Glutamatergic neuron (in vitro differentiated cells): ENCODE measurements at places on chromosomes 13 and 19. TPM values are rescaled to one million over a fixed set of nuclear protein-coding genes. Genes with fewer than 3 reads are reported as not detected.
A peak's percentile ranks its signal among the peaks of the same experiment; 100 is the strongest.

DNA sequence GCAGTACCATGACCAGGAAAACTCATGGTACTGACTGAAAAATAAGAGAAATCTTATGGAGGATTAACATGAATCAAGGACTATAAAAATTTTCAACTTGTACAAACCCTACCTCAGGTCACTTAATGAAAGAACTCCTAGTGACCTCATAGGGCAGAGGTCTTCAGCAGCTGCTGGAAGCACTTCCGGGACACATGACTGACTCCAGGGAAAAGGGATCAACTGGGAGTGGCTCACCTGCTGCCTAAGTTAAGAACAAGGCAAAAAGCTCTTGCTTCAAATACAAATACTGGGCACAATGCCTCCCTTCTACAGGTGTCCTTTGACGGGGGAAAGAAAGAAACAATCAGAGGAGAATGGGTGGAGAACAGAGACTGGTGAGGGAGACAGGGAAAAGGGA, 18.6 kb downstream of the DOCK9 start:
- no peak for DNase-seq
- H3K27ac ChIP-seq: peak overlapping the region; percentile 35
- H3K4me3 ChIP-seq: no peak overlapping the region
- peaks cover 4% of the 10 kb centered on the region for H3K27me3 ChIP-seq
- H3K4me1 ChIP-seq: peaks cover 5% of the 10 kb centered on the region

GRCh38 chr19:18980432-18981020, 39.5 kb upstream of the HOMER3 start:
- no peak overlapping the region for H3K4me3 ChIP-seq
- H3K27me3 ChIP-seq: peaks cover 3% of the 10 kb centered on the region
- no peaks in the 10 kb centered on the region for H3K4me1 ChIP-seq
- no peaks in the 10 kb centered on the region for H3K36me3 ChIP-seq
- DNase-seq: no peak

DNA sequence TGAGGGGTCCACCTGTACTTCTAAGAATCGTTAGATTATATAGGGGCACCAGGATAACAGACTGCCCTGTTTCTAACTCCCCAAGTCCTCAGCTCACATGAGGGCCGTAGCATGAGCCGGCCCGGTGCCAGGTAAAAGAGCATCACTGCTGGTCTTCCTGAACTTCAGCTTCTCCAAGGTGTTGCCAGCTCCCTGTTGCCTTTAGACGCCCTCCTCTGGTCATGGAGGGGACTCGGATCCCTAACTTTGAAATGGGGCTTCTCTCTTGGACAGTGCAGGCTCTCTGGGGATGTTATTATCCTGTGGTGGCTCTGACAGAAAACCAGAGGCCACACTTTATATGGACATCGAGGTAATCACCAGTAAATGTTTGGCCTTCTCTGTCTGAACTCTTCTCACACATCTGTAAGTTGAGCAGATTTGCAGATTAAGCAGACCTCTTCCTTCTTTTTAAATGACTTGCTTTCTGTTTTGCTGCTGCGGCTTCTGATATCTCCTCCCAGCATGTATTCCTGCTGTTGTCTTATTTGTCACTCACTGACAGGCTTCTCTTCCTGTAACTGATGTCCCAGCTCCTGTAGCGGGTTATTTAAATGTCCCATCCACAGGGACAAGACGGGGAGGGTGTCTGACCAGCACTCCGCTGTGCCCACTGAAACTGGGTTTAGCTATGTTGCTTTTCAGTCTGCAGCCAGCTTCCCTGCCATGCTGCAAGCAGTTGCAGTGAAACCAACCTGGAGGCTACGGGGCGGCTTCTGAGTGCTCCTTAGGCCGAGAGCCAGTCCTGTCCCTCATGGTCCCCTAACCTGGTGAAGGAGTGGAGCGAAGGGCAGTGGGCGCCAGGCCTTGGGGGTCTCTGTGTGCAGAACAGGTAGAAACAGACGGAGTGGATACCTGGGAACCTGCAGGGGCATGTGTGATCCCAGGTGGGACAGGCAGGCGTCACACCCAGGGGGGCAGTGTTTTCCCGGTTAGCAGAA, 39.2 kb downstream of the TSSK6 start:
- no peak for DNase-seq
- H3K27ac ChIP-seq: peak overlapping the region; percentile 4
- H3K4me3 ChIP-seq: peak overlapping the region; percentile 18
- H3K36me3 ChIP-seq: no peaks in the 10 kb centered on the region

DNA sequence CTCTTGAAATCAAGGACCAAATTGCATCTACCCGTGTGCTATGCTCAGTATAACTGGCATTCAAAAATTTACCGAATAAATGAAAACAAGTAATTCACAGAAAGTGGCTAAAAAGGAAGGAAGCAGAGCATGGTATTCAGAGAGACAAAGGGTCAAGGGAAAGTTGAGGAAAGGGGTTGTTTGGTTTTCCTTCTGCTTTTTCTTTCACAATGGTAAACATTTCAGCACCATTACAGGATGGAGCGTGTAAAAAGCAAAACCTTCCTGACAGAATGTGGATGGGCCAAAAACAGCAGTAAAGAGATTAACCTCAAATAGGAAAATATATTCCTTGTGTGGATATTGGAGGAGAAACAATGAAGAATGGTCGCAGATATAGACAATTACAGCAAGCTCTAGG, 14.8 kb downstream of the DIAPH3 start:
- no peak overlapping the region for H3K4me3 ChIP-seq
- H3K36me3 ChIP-seq: no peaks in the 10 kb centered on the region
- no peak for DNase-seq
- H3K27me3 ChIP-seq: no peaks in the 10 kb centered on the region

- peak; percentile 96 for DNase-seq
- peaks cover 7% of the 10 kb centered on the region for H3K27me3 ChIP-seq
- peaks cover 16% of the 10 kb centered on the region for H3K4me1 ChIP-seq
- peak overlapping the region; percentile 72 for H3K27ac ChIP-seq
- H3K36me3 ChIP-seq: peaks cover 8% of the 10 kb centered on the region
These were observed 4.1 kb upstream of the EML2 start for GRCh38 chr19:45643024-45643926.

DNA sequence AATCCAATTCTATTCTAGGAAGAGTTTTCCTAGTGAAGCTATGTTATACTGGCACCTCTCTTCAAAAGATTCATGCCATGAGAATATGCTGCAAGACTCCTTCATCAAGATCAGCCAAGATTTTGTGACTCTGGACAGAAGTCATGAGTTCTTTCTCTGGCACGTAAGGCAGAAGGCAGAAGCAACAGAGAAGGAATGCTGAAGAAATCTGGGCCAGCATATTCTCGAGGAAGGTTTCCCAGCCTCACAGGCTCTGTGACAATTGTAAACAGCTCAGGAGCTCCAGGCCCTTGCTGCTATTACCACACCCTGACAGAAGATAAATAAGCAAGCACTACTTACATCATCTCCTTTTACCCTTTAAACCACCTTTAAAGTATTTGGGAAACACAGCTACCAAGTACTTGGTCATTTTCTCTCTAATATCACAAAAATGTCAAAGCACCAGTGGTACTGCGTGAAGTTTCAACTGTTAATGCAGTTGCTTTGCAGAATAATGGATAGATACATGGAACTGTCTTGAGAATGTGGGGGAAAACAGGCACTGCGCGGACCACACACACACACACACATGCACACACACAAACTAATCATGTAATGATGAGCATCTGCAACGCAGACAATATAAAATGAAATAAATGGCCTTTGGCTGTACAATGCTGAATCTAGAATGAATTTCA, 55.4 kb downstream of the INTS6 start:
- no peaks in the 10 kb centered on the region for H3K36me3 ChIP-seq
- peaks cover 8% of the 10 kb centered on the region for H3K4me1 ChIP-seq
- no peaks in the 10 kb centered on the region for H3K27me3 ChIP-seq

DNA sequence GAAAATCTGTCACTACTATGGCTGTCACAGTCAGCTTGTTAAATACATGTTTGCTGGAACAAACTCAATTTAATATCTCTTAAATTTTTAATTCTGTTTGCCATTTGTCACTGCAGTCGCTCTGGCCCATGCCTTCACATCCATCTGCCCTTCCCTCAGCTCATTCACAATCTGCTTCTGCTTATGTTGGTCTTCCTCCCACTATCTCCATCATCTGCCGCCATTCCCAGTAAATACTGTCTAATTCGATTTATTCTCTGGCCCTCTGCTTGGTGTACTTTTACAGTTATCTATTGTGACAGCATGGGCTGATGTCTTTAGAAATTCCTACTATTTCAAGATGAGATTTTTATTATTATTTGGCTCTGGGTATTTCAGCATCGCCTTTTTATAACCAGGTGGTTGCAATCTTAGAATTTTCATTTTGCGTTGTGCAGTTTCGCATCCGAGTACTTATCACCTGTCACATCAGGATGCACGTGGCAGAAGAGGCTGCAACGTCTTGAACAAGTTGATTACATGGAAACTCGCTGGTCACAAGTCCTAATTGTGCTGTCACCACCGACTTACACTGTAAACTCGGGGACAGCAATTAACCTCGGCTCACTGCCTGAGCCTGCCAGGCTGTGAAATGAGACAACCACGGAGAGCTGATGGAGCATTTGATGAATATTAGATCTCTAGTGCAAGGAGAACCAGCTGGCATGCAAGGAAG, 158.4 kb downstream of the MYO16 start:
- H3K27ac ChIP-seq: no peak overlapping the region
- H3K4me1 ChIP-seq: peaks cover 4% of the 10 kb centered on the region
- peaks cover 10% of the 10 kb centered on the region for H3K36me3 ChIP-seq
- no peak overlapping the region for H3K4me3 ChIP-seq
- DNase-seq: no peak

GRCh38 chr13:29771247-29771646, 79.2 kb downstream of the UBL3 start:
- no peaks in the 10 kb centered on the region for H3K4me1 ChIP-seq
- no peak overlapping the region for H3K27ac ChIP-seq

- no peaks in the 10 kb centered on the region for H3K27me3 ChIP-seq
- H3K4me3 ChIP-seq: no peak overlapping the region
- no peak overlapping the region for H3K27ac ChIP-seq
- H3K4me1 ChIP-seq: no peaks in the 10 kb centered on the region
- H3K36me3 ChIP-seq: no peaks in the 10 kb centered on the region
These were observed 457.7 kb upstream of the SPRY2 start for GRCh38 chr13:80798576-80799133.

DNA sequence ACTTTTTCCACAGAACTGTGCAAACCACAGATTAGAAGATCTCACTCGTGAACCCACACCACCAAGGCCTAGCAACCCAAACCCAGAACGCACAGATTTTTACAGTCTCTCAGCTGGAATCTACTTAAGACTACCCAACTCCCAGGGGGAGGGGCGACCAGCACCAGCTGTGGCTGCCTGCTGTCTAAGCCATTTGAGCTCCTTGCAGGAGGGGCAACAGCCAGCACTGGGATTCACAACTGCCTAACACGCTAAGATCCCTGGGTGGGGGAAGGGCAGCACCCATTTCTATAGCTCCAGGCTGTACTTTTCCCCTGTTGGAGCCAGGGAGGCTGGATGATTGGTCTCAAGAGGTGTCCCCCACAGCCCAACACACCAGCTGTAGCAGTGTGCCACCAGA, 368.8 kb downstream of the SUCLA2 start:
- DNase-seq: peak; percentile 60
- peaks cover 6% of the 10 kb centered on the region for H3K27me3 ChIP-seq
- peak overlapping the region; percentile 52 for H3K27ac ChIP-seq
- H3K4me1 ChIP-seq: peaks cover 8% of the 10 kb centered on the region
- peaks cover 34% of the 10 kb centered on the region for H3K36me3 ChIP-seq

DNA sequence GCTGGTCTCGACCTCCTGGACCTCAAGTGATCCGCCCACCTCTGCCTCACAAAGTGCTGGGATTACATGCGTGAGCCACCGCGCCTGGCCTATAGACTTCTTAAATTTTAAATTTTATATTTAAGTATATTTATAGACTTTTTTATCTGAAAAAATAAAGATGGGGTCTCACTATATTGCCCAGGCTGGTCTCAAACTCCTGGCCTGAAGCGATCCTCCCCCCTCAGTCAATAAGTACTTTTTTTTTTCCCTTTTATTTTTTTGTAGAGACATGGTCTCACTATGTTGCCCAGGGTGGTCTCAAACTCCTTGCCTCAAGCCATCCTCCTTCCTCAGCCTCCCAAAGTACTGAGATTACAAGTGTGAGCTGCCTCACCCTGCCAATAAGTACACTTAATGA, 1.9 kb downstream of the SERTAD1 start:
- no peaks in the 10 kb centered on the region for H3K36me3 ChIP-seq
- no peak overlapping the region for H3K27ac ChIP-seq
- no peak for DNase-seq

DNA sequence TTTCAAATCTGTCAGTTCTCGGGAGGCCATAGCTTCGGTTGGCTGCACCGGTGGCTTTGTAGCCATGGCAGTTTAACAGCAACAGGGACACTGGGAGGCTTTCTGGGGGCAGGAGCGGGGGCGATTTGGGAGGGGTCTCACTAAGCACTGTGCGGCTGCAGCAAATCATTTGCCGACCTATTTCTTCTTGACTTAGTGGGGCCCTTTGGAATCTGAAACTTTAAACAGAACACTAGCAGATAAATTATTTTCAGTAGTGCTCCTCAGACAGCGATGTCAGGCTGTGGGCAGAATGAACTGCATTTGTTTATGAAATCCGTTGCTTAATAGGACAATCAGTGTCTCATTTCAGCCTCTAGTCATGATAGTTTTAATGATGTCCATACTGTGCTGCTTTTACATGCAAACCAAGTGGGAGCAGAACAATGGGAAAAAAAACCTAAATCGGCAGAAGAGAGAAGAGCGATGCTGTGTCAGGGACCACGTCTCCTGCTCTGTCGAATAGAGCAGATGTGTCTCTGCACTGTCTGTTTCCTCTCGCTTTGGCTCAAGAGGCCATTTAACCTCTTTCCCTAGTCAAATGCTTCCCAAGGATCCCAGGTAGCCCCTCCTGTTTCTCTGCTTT, 211.9 kb downstream of the OLFM4 start:
- H3K4me3 ChIP-seq: peak overlapping the region; percentile 56
- peak overlapping the region; percentile 95 for H3K27ac ChIP-seq
- no peaks in the 10 kb centered on the region for H3K36me3 ChIP-seq

DNA sequence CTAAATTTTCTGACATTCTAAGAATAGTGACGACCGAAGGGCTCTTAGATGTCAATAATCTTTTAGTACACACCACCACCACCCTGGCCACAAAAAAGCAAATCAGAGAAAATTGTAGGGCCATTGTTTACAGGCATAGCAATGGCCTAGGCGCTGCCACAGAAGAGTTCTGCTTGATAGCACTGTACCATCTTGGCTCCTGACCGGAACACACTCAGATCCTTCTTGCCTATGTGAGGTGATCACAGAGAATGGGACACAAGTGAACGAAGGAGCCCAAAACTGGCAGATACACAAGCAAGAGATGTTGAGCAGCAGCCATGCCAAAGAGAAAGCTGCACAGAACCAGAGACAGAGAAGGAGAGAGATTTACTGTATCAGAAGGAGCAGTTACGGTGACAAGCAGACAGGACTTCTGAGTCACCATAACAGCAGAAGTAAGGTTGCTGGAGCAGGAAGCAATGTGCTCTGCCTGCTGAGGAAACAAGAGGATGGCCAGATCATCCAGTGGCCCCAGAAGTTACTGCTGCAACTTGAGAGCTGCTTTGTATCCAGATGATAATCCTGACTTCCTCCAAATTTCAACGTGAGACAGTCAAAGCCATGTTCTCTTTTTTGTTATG, 105.2 kb downstream of the SLITRK6 start:
- H3K36me3 ChIP-seq: no peaks in the 10 kb centered on the region
- no peaks in the 10 kb centered on the region for H3K4me1 ChIP-seq
- no peak overlapping the region for H3K4me3 ChIP-seq
- DNase-seq: no peak
- H3K27ac ChIP-seq: no peak overlapping the region

Gene FOXA3
- total RNA-seq: 1.0 TPM

Gene SYMPK
- total RNA-seq: 78.1 TPM

Gene CRTC1
- 28.8 TPM for total RNA-seq

Gene C5AR1
- total RNA-seq: 1.4 TPM

Gene KLF1
- not detected for total RNA-seq

Gene PTH2
- total RNA-seq: 2.5 TPM

Gene S1PR4
- not detected for total RNA-seq

Gene PRR36
- 37.4 TPM for total RNA-seq

Gene TUBA3C
- not detected for total RNA-seq

Gene DOCK9
- 4.5 TPM for total RNA-seq

Gene STARD13
- 36.4 TPM for total RNA-seq

Gene NRTN
- 1.2 TPM for total RNA-seq
